T follicular helper cell (primary cell): ENCODE measurements at places on chromosomes 1 and 21.

DNA sequence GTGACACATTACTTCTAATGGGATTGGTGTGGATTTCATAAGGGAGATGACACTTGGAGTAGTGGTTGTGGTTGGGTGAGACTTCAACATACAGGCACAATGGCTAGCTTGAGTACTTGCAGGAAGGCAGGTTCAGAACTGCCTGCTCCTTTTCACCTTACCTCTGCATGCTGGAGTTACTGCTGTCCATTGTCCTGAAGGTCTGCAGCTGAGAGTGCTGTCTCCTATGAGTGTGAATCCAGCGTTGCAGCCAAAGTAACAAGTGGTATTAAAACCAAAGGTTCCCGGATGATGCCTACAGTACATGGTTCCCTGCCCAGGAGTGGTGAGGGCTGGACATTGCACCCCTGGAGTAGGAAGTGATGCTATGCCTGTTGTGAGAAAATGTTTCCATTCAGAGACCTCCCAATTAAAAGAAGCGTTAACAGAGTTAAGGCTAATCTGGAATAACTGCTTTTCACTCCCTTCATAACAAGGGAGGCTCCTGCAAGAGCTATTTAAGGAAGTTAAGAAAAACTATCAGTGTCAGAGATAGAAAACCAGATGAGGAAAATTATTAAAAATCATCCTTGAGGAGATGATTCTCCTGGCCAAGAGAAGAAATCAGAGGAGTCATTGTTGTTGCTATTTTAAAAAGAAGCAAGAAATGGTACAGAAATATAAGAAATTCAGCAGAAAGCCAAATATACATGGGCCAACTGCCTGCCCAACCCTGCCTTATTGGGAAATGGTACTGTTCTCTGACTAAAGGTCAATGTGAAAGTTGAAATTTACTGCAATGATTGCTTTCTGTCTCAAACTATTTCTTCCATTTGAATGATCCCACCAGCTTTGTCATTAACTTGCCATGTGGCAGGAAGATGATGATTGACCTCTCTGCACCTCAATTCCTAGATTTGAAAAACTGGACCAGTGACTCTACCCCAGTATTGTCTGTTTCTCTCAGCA is 9.8 kb upstream of the F5 start:
- no peak for DNase-seq

- DNase-seq = no peak
Observed at GRCh38 chr1:151294742-151295462, 12.8 kb downstream of the ZNF687 start.

GRCh38 chr21:14617871-14618270 is 71.8 kb upstream of the SAMSN1 start:
- no peak for DNase-seq

DNA sequence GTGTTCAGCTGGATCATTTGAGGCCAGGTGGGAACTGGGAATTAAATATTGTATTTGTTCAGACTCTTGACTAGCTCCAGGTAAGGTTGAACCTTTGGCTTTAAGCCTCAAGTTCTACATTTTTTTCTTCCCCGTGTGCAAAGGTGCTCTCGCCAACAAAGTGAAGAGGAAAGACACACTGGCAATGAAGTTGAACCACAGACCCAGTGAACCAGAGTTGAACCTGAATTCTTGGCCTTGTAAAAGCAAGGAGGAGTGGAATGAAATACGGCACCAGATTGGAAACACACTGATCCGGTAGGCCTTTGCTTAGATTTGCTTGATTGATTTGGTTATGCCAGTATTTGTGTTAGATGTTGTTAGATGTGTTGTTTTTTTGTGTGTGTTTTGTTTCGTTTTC is 25.5 kb upstream of the RCC1 start:
- no peak for DNase-seq

GRCh38 chr1:211652371-211652770 is 23.1 kb downstream of the NEK2 start:
- no peak for DNase-seq

DNA sequence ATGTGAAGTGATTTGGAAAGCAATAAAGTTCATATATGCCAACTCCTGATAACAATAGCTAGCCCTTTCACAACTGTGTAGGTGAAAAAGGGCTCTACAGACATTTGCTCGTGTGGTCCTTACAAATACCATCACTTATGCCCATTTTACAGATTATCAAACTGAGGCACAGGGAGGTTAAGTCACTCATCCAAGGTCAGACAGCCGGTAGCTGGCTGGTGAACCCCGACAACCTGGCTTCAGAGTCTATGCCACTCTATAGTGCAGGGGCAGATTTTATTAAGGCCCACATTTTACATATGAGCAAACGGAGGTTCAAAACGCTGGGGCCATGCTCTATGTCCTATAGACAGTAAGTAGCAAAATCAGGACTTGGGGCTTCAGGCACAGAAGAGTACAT is 280.5 kb downstream of the RRAGC start:
- DNase-seq = no peak

DNA sequence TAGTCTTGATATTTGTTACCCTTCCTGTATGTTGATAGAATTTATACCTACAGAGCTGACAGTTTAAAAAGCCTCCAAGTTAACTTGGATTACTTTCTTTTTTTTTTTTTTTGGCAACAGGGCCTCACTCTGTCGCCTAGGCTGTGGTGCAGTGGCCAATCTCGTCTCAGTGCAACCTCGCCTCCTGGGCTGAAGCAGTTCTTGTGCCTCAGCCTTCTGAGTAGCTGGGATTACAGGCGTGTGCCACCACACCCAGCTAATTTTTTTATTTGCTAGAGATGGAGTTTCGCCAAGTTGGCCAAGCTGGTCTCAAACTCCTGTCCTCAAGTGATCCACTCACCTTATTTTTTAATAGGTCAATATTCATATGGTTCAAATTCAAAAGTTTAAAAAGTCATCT is 32.7 kb downstream of the WDTC1 start:
- DNase-seq = no peak

DNA sequence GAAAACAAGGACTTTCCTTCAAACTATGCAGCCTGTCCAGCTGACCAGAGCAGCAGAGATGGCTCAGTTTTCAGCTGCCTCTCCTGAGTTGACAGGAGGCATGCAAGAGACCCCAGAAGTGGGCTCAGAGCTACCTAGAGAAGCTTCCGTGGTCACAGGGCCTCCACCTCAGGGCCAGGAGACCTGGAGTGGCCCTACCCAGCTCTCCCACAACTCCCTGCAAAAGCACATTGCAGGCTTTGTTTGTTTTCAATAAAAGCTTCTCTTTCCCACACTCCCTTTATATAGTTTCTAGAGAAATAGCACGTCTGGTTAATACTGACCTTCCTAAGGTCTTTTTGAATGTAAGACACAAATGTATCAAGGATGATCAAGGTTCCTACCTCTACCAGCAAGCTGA is 40.1 kb downstream of the RRAGC start:
- DNase-seq = no peak

DNA sequence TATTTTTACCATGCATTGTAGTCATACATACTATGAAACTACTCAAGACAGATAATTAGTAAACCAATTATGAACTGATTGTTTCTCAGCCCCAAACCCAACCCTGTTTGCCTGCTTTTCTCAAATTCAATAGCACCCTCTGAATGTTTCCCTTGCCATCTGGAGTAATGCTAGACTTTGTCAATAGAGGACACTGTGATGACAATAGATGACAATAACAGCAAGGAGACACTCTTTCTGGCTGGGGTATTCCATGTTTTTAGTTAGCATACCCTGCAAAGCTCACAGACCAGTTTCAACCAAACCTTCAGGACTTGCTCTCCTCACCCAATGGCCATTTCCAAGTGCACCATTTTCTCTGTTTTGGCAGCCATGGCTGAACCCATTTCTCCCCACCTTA is 108.5 kb upstream of the LRRC7 start:
- no peak for DNase-seq
